ENCODE measurements at places on chromosomes 4 and X.

DNA sequence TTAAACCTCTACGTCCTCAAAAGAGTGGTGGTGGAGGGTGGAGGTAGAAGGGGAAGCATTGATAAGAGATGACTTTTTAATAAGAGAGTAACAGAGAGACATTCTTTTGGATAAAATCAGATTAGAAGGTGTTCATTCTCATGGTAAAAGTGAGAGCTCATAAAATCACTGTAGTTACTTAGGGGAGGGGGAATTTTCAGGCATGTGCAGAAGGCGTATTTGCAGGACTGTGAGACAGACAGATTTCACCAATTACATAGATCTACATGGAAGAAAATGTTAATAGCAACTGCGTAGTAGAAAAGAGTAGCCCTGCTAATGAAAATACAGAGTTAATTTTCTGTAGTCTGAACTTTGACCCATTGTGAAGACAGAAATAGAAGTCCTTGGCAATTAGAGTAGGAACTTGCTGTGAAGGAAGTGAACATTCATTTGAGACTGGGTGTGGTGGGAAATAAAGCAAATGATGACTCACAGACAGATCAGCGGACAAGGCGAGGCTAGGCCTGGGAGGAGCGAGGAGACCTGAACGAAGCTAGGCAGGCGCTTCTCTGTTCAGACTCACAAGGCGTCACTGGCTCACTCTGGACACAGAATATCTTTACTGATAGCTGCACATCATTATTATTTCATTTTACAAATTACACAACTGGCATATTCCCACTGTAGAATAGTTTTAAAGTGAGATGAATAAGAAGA lies 57.2 kb upstream of the FAM9C start:
- no peak for DNase-seq

DNA sequence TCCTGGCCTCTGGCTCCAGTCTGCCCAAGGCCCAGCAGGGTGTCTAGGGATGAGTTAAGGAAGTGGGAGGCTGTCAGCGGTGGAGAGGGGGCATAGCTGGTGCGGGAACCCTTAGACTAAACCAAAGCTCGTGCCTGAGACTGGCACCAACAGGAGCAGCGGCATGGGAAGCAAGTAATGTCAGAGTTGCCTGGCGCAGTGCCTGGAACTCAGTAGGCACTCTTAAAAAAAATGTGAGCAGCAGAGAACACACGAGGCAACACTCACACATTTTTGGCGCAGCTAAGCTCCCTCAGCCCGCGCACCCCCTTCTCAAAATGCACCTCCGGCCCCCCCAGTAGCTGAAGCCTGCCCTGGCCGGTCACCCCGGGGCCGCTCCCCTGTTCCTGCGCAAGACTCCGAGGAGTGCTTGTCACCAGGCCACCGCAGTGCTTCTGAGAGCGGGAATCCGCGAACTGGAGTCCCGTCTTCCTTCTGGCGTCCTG lies 583 bp downstream of the GABRE start:
- peak; percentile 12 for DNase-seq

- DNase-seq: no peak
These were observed 9.0 kb downstream of the RNF150 start for GRCh38 chr4:141124224-141124623.

DNA sequence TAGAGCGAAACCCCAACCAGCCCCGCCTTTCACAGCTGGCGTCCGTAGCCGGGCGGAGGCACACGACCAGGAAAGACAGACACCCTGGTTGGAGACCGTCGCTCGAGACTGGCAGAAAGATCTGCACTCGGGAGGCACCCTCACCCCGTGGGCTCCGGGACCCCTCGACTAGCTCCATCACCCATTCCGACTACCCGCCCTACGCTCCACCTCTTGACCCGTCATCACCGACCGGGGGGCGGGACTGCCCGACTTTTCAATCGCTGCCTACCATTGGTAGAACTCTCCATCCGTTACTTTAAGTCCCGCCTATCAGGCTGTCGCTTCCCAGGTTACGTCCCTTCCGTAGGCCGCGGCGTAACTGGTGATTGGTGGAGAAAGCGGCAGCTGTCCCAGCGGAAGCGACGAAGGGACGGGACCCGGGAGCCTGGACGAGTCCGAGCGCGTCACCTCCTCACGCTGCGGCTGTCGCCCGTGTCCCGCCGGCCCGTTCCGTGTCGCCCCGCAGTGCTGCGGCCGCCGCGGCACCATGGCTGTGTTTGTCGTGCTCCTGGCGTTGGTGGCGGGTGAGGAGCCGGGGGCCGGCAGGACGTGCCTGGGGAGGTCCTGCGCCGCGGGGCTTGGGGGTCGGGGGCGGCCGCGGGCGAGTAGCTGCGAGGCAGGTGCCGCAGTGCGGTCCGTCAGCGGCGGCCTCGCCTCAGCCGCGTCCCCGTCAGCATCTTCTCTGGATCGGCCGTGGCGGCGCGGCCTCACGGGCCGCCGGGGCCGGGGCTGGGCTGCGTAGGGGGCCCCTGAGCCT lies at the start of gene ATP6AP2:
ATP6AP2 (plus strand) TSS at position 434 of the 799 bp plus-strand sequence; CDS start at position 530, 96 bp downstream.
- DNase-seq: peak; percentile 85

- DNase-seq: no peak
These were observed 83.3 kb downstream of the C4orf33 start for GRCh38 chr4:129179276-129179675.

- DNase-seq: no peak
These were observed 57.2 kb downstream of the ABLIM2 start for GRCh38 chr4:8101213-8102075.

- no peak for DNase-seq
These were observed 67.4 kb upstream of the WDR1 start for GRCh38 chr4:10184041-10184440.

DNA sequence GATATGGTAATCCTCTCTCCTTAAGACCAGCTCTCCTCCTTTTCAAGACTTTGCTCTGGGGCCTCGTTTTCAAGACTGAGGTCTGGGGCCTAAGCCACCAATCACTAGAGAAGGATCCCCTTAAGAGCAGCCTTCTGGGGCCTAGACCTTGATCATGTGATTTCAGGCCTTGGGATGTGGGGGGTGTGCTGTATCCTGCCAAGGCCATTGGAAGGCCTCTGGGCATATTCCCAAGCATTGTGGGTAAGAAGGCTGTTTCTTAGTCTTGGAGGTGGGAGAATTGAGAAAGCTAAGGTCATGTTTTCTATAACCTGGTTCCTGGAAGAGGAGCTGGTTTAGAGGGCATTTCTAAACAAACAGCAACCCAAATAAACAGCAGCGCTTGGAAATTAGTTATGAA lies 12.1 kb downstream of the TMEM164 start:
- DNase-seq: no peak

Data from glutamatergic neuron (in vitro differentiated cells).